ENCODE measurements at places on chromosomes 2 and 18.

- DNase-seq, result no peak
Observed at GRCh38 chr2:123915380-123915779, 109.7 kb upstream of the CNTNAP5 start.

DNA sequence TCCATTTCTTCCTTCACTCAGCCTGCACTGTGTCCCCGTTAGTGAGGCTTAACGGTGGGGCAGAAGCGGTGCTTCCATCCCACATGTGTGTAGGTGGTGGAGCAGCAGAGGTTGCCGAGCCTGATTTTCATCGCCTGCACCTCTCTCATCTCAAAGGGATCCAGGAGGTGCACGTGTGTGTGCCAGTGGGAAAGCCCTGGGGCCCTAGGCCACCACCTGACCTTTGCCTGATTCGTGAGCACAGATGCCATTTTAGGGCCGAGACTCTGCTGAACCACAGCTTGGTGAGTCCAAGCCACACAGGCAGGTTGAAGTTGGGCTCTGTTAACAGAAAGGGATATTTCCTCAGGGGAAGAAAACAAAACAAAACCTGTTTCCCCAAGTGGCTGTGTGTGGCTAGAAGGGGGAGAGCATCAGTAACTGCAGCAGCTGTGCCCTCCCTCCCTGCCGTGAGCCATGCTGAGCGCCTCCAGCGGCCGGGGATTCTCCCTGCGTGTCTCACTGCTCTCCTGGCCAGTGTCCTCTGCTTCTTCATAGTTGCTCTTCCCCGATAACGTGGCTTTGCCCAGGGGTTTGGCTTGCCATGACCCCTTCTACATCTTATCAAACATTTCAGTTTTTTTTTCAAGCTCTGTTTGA is 81.5 kb downstream of the MAPRE2 start:
- DNase-seq, result no peak

DNA sequence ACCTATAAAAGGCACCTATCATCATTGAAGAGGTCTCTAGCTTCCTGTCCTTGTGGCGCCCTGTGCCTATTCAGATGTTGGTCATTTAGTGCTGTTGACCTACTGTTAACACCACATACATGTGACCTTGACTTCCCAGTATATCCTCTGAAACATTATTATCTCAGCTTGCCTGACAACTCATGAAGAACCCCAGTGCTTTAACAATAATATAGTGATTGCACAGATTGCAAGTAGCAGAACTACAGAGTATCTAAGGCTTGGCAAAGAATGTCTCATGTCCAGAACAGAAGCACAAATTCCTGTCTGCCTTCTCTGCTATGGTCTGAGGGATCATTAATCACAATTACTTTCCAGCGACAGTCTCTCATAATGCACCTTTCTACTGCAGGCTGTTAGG is 165.3 kb downstream of the LCLAT1 start:
- no peak for DNase-seq

DNA sequence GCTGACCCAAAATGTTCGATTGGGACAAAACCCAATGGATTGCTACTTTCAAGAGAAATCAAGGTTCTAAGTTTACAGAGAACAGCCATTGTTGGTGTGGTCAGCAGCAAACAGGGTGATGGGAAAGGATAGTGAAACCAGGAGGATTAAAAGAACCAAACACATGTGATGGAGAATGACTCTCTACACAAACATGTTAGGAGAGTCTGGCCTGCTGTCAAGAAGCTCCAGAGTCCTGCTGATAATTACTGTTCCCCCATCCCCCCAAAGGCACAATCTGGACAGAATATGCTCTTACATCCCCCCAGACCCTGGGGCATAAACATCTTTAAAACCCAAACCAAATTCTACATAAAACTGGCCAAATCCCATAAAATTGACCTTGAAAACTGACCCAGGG is 32.0 kb upstream of the ACYP2 start:
- DNase-seq, result no peak

DNA sequence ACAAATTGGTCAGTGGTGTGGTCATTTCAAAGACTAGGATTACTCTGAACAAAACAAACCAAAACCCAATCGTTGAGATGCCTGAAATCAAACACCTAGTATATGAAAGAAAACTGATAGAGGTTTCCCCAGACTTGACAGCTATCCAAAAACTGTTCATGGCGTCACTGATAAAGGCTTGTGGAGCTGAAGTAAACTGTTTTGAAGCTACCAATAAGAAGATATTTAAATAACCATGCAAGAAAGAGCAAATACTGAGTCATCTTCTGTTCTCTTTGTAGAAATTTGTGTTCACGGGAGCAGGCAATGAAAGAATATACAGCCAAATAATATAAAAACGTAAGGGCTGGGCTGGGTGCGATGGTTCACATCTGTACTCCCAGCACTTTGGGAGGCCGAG is 7.5 kb upstream of the COLEC11 start:
- DNase-seq, result no peak

- DNase-seq, result no peak
Observed at GRCh38 chr2:215535741-215536140, 99.9 kb upstream of the FN1 start.

Measured in GOT3 (cell line).